ENCODE measurements at places on chromosomes 6 and 20.

GRCh38 chr6:45959534-45960145 lies 56.0 kb downstream of the CLIC5 start:
- DNase-seq: no peak

DNA sequence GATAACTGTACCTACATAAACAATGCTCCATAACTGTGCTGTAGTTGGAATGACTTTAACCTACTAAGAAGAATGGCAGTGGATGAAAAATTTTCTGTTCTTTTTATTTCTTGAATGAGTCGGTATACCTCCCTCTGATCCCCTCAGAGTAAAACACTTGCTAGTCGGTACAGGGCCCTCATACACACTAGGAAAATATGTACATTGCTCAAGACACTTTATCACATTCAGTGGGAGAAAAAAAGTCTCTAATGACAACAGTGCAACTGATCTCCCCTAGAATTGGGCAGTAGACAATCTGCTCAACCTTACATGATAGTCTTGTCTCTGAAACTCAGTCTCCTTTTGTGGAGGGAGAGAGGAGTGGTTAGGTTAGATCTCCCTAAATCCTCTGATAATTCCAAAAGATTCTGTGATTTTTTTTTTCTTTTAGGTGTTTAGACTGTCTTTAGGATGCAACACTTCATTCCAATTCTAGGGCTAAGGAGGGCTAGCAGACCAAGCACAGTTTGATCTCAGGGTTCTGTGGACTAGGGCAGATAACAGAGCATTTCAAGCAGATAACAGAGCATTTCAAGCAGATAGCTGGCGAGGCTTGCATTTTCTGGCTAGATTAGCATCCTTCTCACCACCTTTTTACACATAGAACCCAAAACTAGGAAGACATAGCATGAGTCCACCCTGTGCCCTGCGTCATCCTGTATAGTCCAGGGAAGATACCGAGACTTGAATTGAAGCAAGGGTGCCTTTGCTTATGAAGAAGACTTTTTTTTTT lies 100.3 kb upstream of the TNFAIP3 start:
- no peak for DNase-seq

GRCh38 chr20:57711311-57711712 lies 1.5 kb upstream of the PMEPA1 start:
- DNase-seq: no peak

DNA sequence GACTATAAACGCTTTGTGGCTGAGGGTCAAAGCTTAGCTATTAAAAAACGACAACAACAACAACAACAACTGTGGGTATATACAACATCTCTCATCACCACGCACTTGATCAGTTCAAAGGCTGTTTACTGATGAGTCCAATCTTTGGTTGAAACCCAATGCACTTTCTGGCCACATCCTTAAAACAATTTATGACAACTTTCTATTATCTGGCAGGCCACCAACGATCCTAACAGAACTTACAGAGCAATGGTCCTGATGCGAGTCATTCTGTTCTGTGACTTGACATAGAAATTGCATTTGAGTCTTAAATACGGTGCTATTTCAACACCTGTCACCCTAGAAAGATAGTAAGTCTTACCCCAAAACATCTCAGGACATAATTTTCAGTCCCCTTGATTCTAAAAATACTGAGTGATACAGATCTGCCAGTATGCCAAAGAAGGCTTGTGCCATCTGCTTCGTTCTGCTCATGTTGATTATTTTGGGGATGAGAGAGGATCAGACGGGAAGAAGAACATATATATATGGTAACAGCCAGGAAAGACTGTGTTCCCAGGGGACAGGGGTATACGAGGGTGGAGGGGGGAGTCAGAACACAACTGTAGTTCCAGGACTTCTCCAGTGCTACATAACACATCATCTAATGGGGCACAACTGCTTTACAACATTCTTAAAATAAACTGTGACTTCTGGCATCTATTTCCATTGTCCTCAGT lies 55.8 kb downstream of the PLAGL1 start:
- DNase-seq: no peak

GRCh38 chr20:34022151-34022838 lies 28.6 kb downstream of the RALY start:
- DNase-seq: no peak

DNA sequence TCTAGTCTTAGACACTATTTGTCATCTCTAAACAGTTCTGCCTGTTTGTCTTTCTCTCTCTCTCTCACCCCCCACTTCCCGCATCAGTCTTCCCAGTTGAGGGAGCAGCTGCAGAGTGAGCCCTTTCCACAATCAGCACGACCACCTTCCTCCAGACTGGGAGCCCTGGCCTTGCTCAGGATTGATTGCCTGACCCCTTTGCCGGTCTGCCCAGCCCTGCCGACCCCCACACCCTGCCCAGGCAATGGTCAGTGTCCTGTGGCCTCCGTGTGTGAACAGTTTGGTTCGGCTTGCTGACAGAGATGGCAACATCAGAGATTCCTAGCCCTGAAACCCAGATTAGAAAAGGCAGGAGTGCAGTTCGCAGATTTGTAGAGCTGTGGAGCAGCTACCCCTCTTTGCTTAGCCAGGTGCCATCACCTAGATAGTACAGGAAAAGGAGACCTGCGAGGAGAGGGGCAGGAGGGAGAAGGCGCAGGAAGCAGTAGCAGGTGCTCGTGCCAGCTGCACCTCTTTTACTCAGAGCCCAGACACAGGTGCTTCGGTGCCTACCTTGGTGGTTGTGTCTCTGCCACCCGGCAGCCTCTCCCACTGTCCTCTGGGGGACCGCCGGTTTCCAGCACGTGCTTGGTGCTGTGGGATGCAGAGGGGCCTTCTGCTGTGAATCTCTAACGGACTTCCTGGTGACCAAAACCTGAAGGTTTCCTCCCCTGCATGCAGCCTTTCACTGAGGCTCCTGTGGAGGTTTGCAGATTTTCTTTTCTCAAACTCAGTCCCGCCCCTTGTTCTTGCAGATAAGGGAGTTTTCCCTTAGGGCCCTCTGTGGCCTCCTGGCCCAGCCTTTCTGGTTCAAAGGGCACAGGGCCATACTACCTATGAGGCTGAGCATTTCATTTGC lies 92.4 kb downstream of the SCML4 start:
- peak; percentile 61 for DNase-seq

DNA sequence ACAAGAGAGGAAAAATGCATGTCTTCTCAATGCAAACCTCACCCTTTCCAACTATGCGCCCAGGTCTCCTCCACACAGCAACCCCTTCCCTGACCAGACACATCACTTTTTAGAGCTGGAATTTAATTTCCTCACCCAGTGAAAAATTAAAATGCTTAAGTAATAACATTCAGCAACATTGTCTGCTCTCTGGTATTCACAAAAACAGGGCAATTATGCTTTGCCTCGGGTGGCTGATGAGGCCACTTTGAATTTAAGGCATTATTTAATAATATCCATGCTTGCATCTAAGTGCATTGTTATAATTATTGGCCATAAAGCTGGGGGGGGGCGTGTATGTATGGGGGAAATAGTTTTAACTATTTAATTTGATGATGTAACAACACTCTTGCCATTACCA lies 777.8 kb upstream of the NRSN1 start:
- no peak for DNase-seq

- DNase-seq: no peak
These were observed 227.3 kb downstream of the PREX1 start for GRCh38 chr20:48600470-48600945.

DNA sequence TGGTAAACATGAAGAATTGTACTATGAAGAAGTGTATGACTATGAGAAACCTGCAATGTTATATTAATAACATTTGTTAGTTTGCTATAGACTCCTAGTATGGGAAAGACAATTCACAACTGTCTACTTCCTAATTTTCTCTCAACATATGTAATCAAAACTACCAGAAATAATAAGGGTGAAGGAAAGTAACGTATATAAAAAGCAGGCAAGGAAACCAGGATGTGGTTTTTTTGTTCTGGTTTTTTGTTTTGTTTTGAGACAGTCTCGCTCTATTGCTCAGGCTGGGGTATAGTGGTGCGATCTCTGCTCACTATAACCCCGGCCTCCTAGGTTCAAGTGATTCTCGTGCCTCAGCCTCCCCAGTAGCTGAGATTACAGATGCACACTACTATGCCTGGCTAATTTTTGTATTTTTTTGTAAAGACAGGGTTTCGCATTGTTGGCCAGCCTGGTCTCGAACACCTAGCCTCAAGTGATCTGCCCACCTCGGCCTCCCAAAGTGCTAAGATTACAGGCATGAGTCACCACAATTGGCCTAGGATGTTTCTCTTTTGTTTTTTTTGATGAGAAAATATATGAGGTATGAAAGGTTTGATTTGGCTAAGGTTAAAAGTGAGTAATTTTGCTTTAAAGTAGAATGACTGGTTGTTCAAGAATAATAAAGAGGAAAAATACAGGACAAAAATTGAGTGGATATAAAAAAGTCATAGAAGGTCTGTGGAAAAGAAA lies 83.1 kb downstream of the PTCHD4 start:
- no peak for DNase-seq

DNA sequence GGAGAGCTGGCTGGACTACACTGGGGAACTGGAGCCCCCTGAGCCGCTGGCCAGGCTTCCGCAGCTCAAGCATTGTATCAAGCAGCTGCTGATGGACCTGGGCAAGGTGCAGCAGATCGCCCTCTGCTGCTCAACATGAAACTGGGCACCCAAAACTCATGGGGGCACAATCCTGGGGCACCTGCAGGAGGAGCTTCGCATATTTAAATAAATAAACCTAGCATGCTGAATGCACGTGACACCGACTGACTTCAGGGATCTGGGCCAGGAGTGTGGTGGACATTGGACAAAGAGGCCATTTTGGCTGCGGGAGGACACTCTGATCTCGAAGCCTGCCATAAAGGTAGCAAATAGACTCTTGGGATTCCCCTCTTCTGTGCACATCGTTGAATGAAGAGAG lies 6.8 kb downstream of the SCAND1 start:
- DNase-seq: no peak

GRCh38 chr6:4358414-4359107 lies 223.2 kb upstream of the ECI2 start:
- no peak for DNase-seq

DNA sequence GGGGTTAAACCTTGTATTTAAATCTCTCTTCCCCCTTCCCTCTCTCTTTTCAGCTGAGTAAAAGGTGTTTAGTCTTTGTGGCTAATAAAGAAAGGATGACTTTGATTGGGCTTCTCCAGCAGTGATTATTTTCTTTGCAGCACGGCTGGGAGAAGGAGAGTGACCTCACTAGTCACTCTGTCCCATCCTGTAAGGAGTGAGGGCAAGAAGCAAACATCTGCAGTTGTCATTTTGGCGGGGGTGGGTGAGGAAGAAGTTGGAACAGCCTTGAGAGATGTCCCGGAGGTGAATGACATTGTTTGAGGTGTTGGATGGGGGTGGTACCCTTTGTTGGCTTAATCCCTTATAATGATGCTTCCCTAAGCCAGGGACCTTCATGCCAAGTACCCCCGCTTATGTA lies 223.6 kb downstream of the EYA2 start:
- DNase-seq: no peak

DNA sequence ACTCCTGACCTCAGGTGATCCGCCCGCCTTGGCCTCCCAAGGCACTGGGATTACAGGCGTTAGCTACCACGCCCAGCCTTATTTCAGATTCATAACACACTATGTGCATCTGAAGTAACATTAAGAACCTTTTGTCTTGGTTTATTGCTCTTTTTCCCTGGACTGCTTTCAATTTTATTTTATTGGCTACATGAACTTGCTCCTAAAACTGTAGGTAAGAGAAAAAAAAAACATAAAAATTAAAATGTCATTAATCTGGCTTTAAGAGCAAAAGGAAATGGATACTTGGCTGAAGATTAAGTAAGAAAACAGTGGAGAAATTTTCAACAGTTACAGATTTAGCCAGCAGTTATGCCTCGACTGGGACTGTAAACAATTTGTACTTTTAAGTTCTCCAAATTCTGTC lies 62.5 kb downstream of the GJA1 start:
- no peak for DNase-seq

GRCh38 chr6:134849920-134850447 lies 99.9 kb downstream of the ALDH8A1 start:
- DNase-seq: no peak

DNA sequence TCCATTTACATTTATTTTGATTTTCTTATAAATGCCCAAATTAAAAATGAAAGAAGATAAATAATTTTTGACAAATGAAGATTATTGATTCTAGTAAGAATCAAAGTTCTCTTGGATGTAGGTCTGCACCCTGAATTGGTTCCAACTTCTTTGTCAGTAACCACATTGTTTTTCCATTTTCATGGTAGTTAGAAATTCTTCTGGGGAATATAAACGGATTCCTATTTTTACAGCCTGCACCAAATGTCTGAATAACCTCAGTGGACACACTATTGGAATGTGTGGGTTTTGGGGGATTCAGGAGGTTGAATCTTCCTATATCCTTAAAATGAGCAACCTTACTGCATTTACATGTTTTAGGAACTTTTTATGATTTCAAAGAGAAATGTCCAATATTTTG lies 1085.3 kb upstream of the MAP3K7 start:
- DNase-seq: no peak

DNA sequence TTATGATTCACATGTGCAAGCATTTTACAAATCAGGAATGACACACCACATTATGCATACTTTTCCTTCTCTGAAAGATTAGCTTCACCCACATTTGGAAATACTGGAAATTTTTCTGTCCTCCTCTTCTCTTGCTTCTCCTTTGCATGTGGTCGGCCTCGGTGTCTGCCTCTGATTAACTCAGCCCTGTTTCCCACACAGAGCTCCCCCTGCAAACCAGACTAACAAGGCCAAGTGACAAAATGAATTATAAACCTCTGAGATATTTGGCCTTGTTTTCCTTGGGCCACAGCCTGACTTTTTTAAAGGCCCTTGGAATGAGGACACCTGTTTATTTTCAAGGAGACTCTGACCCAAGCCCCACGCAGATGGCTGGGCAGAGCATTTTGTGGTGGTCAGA lies 9.0 kb upstream of the CCN6 start:
- DNase-seq: no peak

DNA sequence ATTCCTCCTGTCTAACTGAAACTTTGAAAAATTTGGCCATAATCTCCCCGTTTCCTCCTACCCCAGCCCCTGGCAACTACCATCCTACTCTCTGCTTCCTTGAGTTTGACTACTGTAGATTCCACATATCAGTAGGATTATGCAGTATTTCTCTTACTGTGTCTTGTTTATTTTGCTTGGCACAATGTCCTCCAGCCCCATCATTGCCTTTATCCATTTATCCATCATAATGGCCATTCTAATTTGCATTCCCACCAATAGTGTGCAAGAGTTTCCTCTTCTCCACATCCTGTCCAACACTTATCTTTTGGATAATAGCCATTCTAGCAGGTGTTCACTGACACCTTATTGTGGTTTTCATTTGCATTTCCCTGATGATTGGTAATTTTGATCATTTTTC lies 202.3 kb downstream of the THBS2 start:
- DNase-seq: no peak
